ENCODE measurements at places on chromosomes 2 and 18.

DNA sequence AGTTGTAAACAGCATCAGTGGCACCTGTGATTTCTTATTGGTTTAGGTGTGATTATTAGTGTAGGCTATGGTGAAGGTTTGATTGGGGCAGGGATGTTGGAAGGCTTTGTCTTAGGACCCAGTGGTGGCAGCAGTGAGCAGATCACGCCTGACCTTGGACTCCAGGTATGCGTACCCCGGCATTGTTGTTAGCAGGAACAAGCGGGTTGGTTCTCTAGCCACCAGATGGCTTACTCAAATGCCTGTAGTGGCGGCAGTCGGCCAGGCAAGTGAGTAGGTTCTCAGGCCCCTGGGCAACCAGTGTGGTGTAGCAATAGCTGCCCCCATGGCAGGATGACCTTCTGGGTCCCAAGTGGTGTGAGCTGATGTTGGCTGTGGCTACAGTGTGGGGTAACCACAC lies 558.3 kb downstream of the KCNJ3 start:
- no peak for DNase-seq

DNA sequence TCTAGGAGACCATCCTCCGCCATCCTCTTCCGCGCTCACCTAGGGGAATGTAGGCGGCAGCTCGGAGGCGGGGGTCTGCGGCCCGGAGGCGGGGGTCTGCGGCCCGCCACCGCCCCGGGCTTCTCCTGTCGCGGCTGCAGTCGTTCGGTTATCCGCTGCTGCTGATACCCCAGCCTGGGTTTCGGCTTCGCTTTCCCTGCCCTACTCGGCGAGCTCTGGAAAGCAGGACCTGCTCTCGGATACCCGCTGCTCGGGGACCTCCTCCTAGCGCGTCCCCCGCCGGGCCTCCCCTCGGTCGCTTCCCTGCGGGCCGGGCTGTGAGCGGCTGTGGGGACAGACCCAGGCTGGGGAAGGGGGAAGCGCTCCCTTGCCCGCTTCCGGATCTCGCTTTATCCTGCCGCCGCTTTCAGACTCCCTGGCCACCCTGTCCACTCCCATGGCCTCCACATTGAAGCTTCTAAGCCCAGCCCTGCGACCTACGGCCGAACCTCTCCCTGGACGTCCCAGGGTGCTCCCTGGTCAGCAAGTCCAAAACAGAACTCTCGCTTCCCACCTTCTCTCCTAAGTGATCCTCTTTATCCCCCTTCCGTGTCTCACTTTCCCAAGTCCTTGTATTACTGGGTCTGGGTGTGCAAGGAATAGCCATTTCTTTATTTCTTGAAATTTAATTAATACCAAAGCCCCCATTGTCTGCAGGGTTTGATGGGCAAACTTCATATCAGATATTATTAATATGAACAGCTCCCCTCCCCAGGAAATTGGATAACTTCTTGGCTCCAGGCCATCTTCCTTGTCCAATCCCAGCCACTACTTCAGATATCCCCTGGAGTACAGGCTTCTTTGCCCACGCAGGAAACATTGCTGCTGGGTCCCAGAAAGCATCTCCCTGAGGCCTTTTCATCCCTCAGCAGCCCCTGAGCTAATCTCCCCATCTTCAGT lies 769 bp downstream of the FKBP1B start:
- DNase-seq, result no peak

GRCh38 chr18:4260107-4260506 lies 195.0 kb downstream of the DLGAP1 start:
- DNase-seq, result no peak

- no peak for DNase-seq
These were observed 355.6 kb upstream of the GYPC start for GRCh38 chr2:126300348-126300747.

DNA sequence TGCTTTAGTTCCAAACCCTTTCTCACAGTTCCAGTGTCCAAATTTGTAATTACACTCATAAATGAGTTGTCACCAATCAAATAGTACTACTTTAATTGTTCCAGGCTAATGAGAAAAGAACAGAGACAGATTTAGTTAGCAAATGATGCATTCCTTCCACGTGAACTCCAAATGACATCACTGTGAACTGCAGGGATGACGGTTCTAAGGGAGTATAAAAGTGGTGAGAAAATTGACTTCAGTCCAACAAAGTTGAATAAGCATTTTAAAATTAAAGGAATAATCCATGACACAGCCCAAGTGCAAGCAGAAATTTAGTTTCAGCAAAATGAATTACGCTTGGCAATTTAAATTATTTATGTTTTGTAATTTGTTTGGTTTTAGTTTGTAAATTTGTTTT lies 102.0 kb upstream of the LRATD1 start:
- DNase-seq, result no peak

All from brain pericyte (primary cell).